ENCODE measurements at places on chromosomes 1 and 21.

DNA sequence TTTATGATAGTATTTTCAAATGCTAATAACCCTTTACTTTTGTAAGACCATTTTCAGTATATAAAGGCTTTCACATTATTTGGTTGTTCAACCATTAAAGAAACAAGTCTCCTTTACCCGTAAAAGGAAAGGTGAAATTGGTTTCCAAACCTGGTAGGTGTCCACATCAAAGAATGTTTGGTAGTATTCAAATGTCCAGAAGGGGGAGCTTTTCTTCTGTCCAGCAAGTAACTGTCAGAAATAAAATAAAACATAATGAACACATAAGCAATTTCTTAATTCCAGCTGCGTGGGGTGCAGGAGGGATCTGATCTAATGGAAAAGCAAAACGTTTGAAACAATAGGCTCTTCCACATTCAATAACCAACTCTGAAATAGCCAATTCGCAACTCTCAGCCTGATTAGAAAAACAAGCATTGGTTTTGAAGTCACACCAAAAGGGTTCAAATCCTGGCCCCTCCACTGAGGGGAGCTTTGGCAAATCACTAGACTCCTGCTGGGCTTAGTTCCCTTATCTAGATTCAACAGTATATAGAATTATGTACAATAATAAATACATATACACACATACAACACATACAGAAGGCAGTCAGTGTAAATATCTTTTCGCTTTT lies 11.0 kb downstream of the YIPF1 start:
- DNase-seq: peak; percentile 37

GRCh38 chr1:163055005-163055404 lies 14.2 kb upstream of the RGS4 start:
- no peak for DNase-seq

DNA sequence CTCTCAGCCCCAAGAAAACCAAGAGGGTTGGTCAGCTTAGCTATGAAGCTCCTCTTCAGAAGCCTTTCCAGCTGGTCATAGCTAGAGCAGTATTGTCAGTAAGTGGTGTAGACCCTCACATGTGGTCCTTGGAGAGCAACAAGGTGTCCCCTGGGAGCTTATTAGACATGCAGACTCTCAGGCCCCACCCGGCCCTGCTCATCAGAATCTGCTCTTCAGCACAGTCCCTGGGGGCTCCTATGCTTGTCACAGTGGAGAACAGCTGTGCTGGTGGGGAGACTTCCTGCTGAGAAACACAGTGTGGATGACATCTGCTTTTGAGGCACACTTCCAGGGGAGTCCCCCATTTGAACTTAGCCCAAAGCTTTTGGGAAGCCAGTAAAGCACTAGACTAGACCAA lies 21.9 kb upstream of the NEK2 start:
- DNase-seq: no peak

GRCh38 chr1:91752324-91752723 lies 133.6 kb downstream of the TGFBR3 start:
- DNase-seq: no peak

DNA sequence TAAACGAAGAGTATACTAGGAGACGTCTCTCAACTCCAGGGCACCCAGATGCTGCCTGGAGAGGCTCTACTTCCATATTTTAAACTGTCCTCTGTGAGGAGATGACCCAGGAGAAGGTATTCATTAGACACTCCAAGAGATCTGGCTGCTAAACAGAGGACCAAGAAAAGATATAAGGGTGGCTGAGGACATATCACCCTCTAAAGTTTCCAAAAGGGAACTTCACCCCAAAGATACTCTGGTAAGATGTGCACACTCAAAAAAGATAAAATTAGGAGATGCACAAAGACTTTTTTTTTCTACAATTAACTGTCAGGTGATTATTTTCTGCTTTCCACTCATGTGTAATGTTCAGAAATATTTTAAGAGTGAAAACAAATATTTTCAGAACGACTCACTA lies 1.4 kb downstream of the ZNF670 start:
- DNase-seq: no peak

DNA sequence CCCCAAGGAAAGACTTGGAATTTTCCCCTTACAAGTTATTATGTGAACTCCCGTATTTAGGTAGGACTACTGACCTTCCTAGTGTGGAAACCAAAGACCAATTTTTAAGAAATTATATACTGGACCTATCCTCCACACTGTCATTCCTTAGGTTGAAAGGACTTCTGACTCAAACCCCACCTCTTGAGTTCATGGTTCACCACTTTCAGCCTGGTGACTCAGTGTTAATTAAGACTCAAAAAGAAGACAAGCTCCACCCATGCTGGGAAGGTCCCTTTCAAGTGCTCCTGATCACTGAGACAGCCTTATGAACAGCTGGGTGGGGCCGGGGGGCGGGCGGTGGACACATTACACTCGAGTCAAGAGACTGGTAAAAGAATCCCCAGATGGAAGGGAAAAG lies 113.2 kb downstream of the LRRC53 start:
- DNase-seq: no peak

GRCh38 chr1:94821636-94822305 lies 1.6 kb downstream of the SLC44A3 start:
- no peak for DNase-seq

DNA sequence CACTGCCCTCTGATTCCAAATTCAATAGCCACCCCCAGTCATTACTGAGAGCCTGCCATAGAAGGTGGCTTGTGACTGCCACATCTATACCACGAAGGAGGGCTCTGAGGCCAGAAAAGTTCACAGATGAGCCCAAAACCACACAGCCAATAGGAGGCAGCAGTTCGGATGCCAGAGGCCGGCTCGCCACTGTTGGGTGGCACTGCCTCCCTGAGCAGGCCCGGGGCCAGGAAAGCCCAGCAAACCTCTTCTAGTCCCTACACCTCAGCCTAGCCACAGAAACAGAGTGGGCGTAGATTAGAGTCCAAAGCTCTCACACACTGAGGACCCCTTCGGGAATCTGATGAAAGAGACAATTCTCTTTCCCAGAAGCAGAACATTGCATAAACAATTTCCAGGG lies 5.9 kb upstream of the CAMK2N1 start:
- DNase-seq: no peak

DNA sequence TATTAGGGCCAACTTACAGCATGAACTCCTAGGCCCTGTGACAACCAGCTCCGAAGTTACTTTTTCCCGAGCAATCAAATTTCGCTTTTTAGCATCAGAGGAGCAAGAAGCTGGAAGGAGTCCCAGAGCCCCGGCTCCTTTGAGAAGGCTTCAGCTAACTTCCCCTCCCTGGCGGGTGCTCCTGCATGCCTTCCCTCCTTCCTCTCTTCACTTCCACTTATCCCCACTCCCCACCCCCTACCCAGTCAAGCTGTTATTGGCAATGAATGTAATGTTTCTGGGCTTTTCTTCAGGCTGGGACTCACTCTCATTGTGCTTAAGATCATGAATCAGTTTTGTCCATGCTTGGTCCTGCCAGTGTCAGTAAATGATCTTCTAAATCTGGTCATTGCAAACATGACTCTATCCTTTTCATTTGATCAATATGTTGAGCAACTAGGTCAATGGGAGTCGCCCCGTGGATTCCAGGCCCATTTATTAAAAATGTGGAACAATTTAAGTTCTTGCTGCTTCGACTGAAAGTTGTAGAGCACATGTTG lies 94.5 kb upstream of the TSPAN2 start:
- DNase-seq: no peak

DNA sequence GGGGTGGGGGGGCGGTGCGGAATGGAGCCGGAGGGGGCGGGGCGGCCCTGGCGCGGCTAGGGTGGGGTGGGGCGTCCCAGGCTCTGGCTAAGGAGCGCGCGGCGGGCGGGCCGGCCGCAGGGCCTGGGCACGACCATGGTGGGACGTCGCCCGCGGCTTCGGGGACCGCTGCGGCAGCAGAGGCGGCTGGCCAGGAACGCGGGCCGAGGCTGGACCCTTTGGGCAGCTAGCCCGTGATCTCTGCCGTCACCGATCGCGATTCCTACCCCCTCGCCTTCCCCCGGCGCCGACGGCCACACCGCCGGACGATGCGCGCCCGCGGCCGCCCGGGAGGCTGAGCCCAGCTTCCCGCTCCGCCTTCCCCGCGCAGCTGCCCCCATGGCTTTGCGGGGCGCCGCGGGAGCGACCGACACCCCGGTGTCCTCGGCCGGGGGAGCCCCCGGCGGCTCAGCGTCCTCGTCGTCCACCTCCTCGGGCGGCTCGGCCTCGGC lies at the start of gene MAP3K21:
Gene MAP3K21 (plus strand): TSS at position 74 of the 491 bp plus-strand sequence. CDS start 305 bp downstream, at position 379.
- DNase-seq: no peak

DNA sequence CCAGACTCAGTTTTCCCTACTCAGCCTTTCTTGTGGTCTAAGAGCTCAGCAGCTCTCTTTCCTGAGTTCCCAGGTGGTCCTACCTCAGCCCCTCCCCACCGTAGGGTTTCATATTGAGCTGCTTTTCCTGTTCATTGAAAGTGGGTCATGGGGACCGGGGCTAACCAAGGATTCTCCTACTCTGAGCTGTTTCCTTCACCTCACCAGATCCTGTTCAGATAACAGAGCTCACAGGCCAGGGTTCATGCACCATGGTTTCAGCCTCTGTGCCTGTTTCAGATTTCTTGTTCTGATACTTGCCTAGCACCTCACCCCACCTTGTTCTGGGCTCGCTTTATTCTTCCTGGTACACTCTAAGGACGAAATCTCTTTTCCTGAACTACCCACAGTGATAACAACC lies 8.5 kb downstream of the UBQLN4 start:
- DNase-seq: no peak

- DNase-seq: no peak
These were observed 318.9 kb downstream of the SEC16B start for GRCh38 chr1:177650947-177651346.

DNA sequence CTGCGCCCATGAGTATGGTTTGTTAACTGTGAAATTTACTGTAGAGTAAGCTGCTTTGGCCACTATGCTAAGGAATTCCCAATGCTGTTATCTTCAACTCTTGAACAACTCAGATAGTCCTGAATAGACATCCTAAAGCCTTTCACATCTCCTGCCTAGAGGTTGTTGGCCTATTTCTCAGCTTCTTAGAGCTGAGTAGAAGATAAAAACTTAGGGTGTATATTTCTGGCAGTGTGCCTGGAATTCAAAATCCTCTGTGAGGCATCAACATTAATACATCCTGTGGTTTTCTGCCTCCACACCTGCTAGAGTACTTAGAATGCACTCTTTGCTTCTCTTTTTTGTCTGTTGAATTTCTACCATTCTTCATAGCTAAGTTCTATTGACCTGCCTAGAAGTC lies 45.8 kb upstream of the RC3H1 start:
- peak; percentile 82 for DNase-seq

DNA sequence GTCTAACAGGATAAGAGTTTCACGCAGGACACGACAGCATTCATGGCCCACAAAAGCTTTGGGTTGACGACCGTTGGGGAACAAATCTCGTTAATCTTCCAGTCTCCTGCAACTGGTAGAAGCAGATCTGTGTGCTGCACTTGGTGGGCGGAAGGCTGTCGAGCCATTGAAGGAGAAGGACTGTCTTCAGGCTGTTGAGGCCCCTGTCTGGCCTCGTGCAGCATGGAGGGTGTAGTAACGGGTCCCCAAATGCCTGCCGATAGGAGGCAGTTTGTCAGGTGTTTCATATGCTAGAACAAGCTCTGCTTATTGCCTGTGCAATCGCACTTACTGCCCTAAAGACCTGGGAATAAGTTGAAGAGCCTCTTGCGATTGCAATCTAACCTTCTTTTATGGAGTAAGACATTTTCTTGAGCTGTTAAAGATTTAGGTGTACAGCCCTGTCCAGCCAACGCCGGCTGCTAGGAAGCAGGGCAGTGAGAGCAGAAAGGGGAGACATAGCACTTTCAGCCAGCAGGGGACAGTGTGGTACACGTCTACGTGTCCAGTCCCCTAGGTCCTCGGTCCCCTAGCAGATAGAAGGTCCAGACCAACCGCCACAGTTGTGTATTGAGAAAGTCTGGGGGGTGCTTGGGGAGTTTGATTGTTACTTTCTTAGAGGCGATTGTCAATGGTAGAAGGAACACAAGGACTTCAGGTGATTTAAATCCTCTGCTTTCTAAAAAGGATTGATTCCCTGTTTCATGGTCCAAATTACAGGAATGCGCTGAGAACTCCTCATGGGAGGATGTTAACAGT lies 102.3 kb upstream of the TMPRSS2 start:
- DNase-seq: peak; percentile 79

- DNase-seq: no peak
These were observed 21.1 kb downstream of the WDR47 start for GRCh38 chr1:109020693-109021257.

DNA sequence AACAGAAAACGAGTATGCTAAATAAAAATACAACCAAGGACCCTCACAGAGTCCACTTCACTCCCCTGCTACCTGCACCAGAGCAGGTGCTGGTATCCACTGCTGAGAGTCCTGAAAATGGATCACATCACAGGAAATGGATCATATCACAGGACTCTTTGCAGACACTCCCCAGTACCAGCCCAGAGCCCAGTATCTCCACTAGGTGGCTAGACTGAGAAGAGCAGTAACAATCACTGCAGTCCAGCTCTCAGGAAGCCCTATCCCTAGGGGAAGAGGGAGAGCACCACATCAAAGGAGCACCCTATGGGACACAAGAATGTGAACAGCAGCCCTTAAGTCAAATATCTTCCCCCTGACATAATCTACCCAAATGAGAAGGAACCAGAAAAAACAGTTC lies 28.0 kb downstream of the AGBL4 start:
- DNase-seq: no peak

GRCh38 chr1:154349121-154349520 lies 23.8 kb downstream of the ATP8B2 start:
- no peak for DNase-seq

GRCh38 chr1:40078512-40079333 lies 18.3 kb downstream of the PPT1 start:
- peak; percentile 73 for DNase-seq

- DNase-seq: no peak
These were observed 217.8 kb downstream of the DAB1 start for GRCh38 chr1:57206038-57206437.

DNA sequence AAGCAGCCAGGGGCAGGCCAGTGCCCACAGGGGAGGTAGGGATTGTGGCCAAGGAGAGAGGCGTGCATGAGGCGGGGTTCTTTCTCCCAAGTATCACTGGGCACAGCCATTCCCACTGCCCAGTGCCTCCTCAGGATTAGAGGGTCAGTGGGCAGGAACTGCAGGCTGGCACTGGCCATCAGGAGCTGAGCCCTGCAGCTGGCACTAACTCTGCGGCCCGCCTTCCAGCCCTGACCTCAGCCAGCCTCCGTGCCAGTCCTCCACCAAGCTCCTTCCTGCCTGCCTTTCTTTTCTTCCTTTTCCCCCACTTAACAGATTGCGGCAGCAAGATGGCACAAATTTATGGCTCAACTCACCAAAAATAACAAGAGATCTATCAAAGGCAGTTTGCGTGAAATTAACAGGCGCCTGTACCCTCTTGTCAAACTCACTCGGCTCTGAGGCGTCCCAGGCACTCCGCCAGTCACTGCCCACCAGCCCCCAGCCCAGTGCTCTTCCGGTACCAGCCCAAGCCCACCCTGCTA lies 11.1 kb downstream of the ADGRB2 start:
- no peak for DNase-seq

Data from A172 (cell line).